ENCODE measurements at places on chromosomes 5 and 9. TPM values are rescaled to one million over a fixed set of nuclear protein-coding genes. Genes with fewer than 3 reads are reported as not detected.

Gene BTNL3
- total RNA-seq: not detected

Gene MED10
- 12.1 TPM for total RNA-seq

Gene MARCOL
- not detected for total RNA-seq

Gene BTNL9
- under 0.01 TPM for total RNA-seq

- DNase-seq: peak; percentile 52
These were observed 1.4 kb downstream of the MYO10 start for GRCh38 chr5:16934677-16935153.

DNA sequence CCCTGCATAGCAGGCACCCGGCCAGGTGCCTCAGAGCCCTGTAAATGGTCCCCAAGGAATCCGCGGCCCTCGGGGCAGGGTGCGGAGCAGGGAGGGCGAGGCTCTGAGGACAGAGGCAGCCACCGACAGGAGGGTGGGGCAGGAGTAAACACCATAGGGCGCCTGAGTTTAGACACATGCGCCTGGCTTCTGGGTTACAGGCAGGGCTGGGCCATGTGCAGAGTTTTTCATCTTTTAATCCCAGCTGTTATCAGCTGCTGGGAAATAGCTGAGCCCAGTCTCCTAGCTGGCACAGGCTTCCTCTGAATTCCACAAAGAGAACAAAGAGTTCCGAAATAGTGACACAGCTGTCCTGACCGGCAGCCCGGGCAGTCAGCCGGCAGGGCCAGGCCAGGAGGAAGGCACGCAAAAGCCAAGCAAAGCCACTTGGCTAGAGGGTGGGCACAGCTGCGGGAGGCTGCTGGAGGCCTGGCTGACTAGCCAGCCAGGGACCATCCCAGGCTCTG lies 98.9 kb upstream of the PHYKPL start:
- DNase-seq: peak; percentile 52

DNA sequence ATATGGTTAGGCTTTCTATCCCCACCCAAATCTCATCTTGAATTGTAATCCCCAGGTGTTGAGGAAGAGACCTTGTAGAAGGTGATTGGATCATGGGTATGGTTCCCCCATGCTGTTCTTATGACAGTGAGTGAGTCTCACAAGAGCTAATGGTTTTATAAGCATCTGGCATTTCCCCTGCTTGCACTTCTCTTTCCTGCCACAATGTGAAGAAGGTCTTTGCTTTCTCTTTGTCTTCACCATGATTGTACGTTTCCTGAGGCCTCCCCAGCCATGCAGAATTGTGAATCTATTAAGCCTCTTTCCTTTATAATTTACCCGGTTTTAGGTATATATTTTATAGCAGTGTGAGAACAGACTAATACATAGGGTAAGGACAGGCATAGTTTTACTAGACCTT lies 334.5 kb downstream of the TLR4 start:
- DNase-seq: no peak

DNA sequence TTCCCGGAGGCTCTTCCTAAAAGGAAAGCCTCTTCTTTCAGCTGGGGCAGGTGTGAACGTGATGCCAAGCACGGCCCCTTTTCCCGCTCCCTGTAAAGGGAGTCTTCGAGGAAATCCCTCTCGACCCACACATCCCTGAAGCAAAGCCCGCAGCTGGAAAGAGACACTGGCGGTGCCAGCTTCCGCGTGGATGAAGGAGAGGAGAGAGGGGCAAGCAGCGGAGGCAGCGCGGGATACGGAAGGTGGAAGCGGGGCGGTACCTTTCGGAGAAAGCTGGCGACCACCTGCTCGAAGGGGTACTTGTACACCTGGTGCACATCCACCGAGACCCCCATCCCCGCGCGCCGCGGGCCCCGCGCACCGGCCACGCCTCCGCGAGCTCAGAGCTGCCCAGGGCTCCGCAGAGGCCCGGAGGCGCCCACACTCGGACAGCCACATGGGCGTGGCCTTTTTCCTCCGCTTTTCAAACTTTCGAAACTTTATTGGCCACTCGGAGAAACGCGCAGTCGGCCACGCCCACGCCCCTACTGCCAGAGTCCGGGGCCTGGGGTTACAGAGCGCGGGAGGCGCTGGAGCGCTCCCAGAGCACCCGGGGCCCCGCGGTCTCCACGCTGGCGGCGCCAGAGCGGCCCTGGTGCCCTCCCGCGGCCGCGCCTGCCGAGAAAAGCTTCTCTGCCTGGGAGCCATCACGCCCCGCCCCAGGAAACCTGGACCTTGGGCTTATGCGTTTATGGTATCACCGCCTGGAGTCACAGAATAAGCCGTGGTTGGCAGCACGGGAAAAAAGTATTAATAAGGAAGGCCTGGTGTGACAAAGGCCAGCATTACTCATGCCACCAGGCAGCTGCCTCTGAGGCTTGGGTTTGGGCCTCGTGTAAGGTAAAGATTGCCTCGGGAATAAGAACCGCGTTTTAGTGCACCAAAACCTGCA lies at the start of gene PRELID2:
Gene PRELID2 (minus strand): TSS at position 426 of the 931 bp plus-strand sequence. CDS start 91 bp downstream, at position 335.
- DNase-seq: peak; percentile 90

GRCh38 chr5:177498013-177498787 lies 796 bp upstream of the PDLIM7 start:
- DNase-seq: peak; percentile 63

- DNase-seq: peak; percentile 77
These were observed 117.6 kb upstream of the ANKRD55 start for GRCh38 chr5:56350597-56351170.

DNA sequence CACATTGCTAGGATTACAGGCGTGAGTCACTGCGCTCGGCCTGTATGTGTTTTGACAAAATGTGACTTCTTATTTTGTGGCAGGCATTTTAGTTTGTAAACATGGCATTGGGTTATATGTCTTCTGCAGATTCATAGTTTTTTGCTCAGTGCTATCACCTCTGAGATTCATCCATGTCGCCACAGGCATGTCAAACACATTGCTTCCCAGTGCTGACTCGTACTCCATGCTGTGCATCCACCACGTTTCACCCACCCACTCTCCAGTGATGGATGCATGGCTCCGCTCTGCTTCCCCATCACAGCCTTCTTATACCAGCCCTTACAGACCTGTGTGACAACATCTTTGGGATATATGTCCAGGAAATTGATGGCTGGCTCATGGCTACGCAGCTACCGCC lies 158.8 kb downstream of the GAS1 start:
- no peak for DNase-seq

GRCh38 chr9:32986971-32987370 lies 14.5 kb downstream of the APTX start:
- peak; percentile 27 for DNase-seq

GRCh38 chr9:19934301-19934871 lies 145.5 kb upstream of the SLC24A2 start:
- DNase-seq: peak; percentile 74

DNA sequence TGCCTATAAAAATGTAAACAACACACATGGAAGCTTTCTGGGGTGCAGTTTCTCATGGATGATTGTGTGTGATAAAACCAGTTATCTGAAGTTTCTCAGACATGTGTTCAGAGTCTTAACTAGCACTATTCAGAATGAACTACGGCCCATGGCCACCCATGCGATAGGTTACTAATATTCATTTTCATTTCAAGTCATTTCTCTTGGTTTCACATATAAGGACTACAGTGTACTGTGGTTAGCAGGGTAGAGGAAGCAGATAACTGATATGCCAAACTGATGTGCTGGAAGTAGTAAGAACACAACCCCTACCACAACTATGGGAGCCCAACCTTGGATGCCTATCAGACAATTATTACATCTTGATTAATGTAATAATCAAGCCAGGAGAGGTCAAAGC lies 372.1 kb downstream of the DTWD2 start:
- DNase-seq: no peak

DNA sequence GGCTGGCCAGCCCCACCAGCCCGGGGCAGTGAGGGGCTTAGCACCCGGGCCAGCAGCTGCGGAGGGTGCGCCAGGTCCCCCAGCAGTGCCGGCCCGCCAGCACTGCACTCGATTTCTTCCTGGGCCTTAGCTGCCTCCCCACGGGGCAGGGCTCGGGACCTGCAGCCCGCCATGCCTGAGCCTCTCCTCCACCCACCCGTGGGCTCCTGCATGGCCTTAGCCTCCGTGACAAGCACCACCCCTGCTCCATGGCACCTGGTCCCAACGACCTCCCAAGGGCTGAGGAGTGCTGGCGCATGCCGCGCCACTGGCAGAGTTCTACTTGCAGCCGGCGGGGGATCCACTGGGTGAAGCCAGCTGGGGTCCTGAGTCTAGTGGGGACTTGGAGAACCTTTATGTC lies 452.6 kb downstream of the AGTPBP1 start:
- no peak for DNase-seq

DNA sequence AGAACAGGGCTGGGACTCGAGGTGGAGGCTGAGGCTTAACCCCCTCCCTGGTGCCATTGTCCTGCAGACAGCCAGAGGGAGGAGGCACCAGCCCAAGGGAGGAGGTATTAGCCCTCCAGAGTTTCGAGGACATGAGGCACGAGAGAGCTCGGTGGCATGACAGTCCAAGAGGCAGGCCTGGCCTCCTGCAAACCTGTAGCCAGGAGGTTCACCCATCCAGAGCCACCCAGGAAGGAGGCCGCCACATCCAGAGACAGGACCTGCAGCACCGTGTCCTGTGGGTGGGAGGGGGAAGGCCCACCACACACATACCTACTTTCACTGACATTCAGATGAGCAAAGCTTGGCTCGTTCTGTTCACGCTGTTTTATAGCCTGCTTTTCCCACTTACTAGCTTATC lies 75.2 kb upstream of the ADAMTS2 start:
- no peak for DNase-seq

DNA sequence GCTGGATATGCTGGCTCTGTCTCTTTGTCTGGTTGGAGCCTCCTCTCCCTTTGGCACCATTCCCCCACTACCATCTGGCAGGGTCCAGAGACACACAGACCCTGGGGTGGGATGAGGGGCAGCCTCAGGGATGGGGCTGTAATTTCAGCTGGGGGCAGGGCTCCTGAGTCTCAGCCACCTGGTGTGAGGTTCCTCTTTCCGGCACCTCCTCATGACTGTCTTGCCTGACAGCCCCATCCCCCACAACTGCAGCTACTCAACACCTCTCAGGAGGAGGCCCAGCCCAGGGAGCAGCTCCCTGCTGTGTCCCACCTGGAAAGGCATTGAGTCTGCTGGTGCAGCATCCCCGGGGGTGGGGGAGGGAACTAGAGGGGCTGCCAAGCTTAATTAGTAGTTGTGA lies 11.7 kb upstream of the RPS14 start:
- DNase-seq: no peak

GRCh38 chr5:4862500-4862899 lies 277.6 kb upstream of the ADAMTS16 start:
- DNase-seq: peak; percentile 50

Data from lung microvascular endothelial cell (primary cell).